ENCODE measurements at places on chromosomes 7 and 10.

GRCh38 chr7:112079673-112080072 lies 126.5 kb downstream of the DOCK4 start:
- no peak for DNase-seq

- DNase-seq = no peak
Measured at GRCh38 chr10:27258838-27259812, 18.5 kb upstream of the ACBD5 start.

DNA sequence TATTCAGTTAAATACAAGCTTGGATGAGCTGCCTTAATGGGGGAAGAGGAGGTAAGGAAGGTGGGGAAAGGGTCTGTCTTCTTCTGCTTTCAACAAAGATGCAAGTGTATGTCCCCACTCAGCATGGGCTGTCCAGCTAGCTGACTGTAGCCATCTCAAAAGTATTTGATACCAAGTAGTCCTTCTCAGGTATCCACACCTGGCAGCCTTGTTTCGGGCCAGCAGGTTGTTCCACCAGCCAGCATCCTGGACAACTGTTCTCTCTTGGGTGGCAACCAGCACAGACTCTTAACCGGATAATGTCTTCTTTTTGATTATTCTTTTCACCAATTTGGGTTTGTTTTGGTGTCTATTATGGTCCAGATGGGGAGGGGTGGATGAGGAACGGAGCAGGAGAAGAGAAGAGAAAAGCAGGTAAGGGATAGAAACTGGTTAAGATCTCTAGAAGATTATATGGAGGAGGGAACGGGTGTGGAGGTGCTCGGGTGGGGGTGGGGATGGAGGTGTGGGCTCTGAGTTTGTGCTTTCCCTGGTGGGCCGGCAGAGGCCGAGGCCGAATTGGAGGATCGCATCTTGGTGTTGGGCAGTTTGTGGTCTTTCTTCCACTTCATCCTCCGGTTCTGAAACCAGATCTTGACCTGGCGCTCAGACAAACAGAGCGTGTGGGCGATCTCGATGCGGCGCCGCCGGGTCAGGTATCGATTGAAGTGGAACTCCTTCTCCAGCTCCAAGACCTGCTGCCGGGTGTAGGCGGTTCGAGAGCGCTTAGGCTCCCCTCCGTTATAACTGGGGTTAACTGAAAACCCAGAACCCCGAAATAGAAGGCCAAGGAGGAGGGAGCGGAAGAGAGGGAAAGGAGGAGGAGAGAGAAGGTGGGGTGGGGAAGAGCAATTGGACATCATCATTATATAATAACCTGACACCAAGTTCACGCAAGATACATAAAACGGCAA lies 1.5 kb downstream of the HOXA4 start:
- no peak for DNase-seq

- DNase-seq = no peak
Measured at GRCh38 chr7:40175725-40176510, 41.1 kb downstream of the SUGCT start.

DNA sequence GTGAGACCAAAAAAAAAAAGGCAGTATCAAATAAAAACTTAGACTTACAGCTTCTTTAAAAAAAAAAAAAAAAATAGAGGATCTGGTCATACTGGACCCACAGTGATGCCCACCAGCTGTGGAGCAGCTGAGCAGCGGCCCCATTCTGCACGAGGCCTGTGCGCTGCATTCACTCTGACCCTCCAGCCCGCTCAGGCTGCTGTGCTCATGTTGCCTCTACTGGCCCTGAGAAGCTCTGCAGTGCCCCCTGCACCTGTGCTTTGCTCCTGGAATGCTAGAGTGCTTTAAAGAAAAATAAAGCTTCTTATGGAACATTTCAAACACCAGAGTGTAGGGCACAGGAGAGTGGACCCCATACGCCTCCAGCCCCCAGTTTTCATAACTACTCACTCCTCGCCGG lies 33.2 kb downstream of the TMEM120A start:
- no peak for DNase-seq

DNA sequence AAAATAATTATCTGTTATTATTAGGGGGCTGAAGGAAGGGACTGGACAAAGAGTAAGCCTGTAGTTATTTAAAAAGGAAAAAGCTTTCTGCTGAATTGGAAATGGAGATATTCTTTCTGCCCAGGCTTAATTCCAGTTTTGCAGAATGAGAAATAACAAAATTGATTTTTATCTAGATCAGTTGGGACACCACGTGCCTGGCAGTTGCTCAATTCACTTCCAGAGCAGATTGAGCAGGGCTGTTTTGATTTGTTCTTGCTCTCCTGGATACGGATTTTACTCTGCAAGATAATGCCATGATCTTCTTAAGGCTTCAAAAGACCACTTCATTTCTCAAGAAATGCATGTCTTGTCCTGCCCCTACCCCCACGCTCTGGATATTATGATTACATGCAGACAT lies 524.3 kb downstream of the TCERG1L start:
- no peak for DNase-seq

DNA sequence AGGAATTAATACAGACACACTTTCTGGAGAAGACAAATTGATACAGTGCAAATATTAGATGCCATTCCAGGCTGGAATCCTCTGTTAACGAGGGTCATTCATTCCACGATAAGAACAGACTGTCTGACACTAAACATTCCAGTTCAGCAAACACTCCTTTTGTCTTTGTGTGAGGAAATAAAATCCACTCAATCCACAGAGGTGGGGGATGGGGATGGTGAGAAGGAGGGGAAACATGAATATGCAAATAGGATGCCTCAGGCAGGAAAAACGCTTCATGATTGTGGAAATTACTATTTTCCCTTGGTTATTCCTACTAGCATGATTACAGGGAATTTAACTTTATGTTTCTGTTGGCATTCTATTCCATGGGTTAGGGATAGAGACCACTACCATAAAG lies 196.9 kb upstream of the CDCA7L start:
- DNase-seq = no peak

DNA sequence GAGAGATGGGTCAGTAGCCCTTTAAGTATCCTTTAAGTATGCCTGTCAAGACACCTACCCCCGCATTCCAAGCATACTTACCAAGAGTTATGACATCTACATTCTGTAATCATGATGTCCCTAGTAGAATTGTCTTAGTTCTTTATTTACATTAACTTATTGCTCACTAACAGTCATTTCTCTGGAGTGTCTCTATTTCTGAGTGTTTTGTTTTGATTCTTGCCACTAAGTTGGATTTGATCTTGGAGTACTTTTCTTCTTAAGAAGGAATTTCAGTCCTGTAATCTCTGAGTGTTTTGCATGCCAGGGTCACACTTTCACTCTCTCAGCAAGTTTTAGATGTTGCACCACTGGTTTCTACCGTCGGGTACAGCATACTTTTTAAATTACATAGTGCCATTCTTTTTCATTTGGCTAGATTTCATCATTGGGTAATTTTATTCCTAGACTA lies 1053.9 kb downstream of the KCNMA1 start:
- DNase-seq = no peak

DNA sequence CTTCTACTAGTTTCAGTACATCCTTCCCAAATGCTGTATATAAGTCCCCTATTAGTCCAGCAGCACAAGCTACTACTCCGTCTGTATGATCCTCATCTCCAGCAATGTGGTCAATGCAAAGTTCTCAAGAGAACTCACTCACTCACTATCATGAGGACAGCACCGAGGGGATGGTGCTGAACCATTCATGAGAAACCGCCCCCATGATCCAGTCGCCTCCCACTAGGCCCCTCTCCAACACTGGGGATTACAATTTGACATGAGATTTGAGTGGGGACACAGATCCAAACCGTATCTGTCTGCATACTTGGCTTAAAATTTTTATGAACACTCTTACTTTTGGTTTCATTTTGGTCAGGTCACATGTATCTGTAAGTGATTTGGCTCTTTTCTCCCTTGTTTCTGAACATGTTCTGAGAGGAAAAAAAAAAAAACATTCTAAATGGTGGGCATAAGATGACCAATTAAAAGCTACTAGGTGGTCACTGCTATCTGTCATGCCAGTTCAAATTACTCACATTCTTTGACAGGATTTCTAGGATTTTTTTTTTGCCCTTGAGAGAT lies 60.1 kb downstream of the ZNF783 start:
- DNase-seq = no peak

Measured in heart right ventricle (tissue), 16 donors.